Omental fat pad (tissue), 4 donors: ENCODE measurements at places on chromosomes 2 and 18.
A peak's percentile ranks its signal among the peaks of the same experiment; 100 is the strongest.

GRCh38 chr2:172484253-172484652 lies 56.9 kb downstream of the ITGA6 start:
- DNase-seq = no peak

- no peak for DNase-seq
These were observed 11.3 kb downstream of the GPR17 start for GRCh38 chr2:127657232-127657595.

DNA sequence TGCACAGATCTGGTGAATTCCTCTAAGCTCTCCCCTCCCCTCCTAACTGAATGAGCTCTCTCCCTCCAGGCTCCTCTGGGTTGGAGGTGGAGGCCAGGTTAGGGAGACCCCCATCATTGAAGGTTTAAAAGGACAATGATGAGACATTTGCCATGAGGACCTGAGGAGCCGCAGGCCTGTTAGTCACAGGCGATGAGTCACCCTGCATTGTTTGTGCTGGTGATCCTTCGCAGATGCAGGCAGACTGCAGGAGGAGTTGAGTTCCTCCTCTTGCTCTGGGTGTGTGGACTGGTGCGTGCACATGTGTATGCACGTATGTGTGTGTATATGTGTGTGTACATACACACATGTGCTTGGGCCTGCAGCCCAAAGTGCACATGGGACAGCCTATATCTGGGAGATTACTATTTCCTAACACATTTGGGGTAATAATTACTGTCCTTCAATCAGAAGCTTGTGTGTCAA lies 42.0 kb downstream of the MCFD2 start:
- DNase-seq = peak; percentile 76

DNA sequence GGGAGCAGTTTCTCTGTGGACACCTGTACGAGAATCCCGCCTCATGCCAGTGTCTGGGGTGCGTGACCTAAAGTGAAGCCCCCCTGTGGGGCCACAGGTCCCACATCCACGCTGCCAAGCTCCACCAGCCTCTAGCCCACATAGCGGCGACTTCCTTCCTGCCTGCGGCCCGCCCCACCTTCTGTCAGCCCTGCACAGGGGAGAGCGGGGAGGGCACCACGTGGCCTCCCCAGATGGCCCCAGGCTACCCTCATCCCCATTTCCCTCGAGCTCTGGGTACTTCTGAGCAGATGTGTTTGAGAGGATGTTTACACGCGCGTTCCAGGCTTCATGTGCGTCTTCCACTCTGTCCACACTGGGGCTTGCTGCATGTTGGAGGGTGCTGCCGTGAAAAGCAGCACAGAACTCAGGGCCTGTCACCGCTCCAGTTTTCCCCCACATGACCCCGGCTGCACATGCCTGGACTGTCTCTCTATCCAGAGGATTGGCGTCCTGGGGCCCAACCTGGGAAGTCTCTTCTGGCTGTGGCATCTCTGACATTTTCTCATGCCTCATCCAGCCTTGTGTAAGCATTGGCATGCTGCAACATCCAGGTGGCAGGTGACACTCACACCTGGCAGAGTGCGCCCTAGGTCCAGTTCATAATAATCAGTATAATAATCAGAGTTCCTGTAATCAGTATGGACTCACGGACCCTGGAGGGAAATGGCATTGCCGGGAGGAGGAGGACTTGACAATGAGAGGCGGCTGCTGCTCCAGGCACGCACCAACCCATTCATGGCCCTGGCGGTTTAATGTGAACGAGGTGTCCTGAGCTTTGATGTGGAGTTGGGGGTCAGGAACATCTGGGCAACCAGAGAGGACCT lies 146.3 kb upstream of the TWIST2 start:
- DNase-seq = peak; percentile 17

DNA sequence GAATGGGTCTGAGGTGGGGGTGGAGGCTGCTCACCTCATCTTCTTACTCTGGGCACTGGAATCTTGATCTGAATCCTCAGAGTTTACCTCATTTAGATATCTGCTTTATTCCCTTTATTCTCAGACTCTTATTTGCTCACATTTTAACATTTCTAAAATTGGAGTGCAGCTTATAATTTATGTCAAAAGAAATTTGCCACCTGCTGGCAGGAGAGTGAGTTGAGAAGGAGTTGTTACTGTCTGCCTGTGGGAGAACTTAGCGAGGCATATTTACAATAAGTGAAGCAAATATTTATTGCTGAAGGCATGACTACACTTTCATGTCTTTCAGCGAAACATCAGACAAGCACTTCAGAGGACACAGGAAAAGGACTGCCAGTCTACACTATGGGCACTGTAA lies 16.4 kb upstream of the KIAA2012 start:
- no peak for DNase-seq

DNA sequence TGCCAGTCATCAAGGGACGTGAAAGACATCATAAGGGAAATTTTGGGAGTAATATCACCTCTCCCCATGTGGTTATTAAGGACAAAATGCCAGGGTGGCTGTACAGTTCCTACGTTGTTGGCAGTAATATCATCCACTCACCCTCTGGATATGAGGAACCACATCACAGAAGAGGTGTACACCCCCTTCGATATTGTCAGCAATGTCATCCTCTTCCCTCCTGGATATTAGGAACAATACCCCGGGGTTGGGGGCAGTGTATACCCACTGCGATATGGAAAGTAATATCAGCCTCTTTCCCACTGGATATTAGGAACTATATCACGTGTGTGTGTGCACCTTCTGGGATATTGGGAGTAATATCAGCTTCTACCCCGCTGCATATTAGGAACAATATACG lies 1933.3 kb downstream of the SUCLG1 start:
- DNase-seq = no peak

- DNase-seq = no peak
These were observed 2.0 kb downstream of the NBEAL1 start for GRCh38 chr2:203016716-203017115.

DNA sequence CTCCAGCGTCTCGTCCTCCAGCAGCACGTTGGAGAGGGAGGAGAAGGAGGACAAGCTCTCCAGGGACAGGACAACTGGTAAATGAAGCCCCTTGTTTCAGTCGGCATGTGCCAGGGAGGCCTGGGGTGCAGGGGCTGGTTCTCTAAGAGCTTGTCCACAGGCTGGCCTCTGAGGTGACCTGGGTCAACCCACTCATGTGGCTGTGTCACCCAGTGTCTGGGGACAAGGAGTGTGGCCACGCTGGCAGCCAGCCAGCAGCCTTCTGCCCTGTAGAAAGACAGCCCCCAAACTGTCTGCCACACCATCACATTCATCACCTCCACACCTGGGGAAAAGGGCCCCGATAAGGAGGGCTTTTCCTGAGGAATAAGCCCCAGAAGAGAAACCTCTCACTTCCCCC lies 119.5 kb downstream of the TPGS2 start:
- DNase-seq = no peak

GRCh38 chr2:29446847-29447246 lies 331.6 kb downstream of the CLIP4 start:
- no peak for DNase-seq

- DNase-seq = no peak
These were observed 58.6 kb downstream of the ZEB2 start for GRCh38 chr2:144461308-144461766.

DNA sequence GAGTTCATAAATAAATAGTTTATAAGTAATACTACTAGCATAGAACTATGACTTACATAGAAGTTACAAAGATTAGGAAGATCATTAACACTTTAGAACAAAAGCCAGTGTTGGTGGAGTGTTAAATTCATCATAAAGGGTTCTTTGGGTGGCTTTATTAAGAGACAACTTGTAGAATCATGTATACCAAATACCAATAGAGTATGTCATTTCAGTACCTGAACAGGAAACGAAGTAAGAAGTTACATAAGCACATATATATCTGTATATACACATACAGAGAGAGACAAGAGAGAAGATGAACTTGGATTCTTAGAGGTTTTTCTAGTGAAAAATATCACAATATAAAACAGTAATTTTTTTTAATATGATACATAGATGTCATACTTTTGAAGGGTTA lies 82.5 kb upstream of the OTX1 start:
- DNase-seq = no peak
